ENCODE measurements at places on chromosomes 1 and 21.
A peak's percentile ranks its signal among the peaks of the same experiment; 100 is the strongest.

DNA sequence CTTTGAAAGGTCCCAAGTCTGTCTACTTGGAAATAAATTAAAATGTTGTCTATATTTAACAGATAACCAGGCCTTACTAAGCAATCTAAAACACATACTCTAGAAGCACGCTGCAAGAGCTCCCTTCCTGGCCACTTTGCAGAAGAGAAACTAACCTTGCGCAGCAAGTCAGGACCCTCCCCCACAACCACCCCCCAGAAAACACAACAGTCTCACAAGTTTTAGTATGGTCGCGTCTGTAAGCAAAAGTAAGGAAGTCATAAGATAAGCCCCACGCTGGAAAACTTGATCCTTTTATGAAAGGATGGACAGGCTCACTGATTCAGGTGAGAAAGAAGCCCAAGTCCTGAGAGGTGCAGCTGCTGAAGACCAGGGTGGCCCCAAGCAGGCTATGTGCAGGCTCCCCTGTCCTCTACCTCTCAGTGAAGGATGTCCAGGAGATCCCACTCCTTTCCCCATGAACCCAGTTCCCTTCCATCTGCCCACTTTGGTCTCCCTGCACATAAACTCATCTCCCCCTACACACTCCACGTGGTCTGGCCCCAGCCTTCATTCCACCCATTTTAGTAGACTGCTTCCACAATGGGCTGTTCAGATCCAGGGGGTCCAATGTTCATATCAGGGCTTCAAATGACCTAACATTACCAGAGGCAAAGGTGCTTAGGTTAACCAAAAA, 23.8 kb downstream of the HIVEP3 start:
- DNase-seq: no peak

DNA sequence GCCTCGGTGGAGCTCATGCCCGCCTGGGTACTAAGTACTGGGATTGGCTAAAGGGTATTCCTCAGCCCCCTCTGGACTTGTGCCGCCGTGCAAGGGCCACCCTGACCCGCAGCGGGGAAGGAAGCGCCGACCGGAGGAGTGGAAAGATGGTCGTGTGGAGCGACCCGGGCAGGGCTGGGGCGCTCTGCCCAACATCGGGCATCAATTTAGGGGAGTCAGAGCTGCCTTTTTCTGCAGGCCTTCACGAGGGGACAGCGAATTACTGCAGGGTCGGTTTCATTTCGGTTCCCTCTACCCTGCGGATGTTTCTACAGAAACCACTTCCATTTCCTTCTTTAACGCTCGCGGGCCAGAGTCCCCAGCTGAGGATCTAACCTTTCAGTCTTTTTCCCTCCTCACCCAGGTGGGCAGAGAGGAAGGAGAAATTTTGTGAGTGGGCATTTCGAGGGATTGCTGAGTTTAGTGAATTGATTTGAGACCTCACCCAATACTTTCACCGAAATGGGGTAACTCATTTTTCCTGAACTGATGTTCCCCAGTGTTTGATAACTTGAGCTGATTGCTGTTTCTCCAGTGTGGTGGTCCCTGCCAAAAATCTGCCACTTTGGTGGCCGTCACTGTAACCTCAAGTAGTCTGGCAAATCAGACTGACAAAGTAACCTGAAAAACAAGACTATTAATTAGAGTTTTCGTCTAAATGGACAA, 1.1 kb downstream of the TOR1AIP1 start:
- no peak for DNase-seq

GRCh38 chr1:169245706-169246105, 121.9 kb downstream of the NME7 start:
- no peak for DNase-seq

DNA sequence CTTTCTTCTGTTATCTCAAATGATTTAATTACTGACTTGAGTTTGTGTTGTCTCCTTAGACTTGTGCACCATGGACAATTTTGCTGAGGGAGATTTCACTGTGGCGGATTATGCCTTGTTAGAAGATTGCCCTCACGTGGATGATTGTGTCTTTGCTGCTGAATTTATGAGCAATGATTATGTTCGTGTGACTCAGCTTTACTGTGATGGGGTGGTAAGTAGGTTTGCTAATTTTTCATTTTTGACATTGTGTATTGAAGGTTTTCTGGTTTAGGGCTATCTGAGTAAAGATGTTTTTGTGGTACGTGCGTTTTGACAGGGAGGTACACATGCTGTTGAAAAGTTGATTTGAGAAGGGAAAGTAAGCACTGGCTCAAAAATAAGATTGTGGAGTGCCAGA, 14.1 kb downstream of the TTC3 start:
- peak; percentile 42 for DNase-seq

- no peak for DNase-seq
Observed at GRCh38 chr1:89999628-90000027, 4.7 kb downstream of the ZNF326 start.

DNA sequence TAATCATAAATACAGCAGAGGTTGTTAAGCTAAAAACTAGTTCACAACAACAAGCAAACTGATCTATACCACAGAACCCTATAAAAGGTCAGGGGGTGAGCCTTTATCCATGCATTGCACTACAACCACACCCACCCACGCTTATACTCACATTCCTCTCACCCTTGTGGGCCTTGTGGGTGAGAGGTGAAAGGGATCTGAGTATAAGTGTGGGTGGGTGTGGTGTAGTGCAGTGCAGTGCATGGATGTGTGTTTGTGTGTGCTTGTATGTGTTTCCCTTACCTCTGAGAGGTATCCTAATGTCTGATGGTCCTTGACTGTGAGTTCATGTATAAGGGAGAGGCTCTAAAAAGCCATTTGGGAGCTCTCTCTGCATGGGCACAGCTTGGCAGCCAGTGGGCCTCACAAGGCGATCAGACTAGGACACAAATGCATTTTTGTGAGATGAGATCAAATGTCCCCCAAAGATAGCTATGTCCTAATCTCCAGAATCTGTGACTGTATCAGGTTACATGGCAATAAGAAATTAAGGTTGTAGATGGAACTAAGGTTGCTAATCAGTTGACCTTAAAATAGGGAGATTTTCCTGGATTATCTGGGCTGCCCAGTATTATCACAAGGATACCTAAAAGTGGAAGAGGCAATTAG, 95.5 kb upstream of the DPT start:
- no peak for DNase-seq

GRCh38 chr1:57024855-57025254, 59.0 kb upstream of the C8B start:
- no peak for DNase-seq

All from tibial nerve (tissue), 4 donors.